ENCODE measurements at places on chromosomes 6 and 20.

GRCh38 chr6:157860505-157860991 lies 37.5 kb downstream of the SNX9 start:
- no peak for DNase-seq

DNA sequence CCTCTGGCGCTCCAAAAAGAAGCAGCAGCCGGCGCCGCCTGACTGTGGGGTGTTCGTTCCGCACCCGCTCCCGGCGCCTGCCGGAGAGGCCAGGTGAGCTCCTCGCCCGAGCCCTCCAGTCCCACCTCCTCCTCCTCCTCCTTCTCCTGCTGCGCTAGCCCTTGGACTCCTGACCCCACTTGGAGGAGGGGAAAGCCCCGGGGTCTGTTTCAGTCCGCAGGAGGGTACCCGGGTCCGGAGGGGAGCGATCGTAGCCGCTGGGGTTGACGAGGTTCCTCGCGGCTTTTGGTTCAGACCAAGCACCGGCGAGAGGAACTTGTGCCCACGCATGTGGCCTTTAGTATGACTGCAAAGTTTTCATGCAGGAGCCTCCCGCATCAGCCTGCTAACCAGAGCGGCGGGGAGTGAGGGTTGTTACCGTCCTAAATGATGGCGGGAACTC lies 493 bp downstream of the CRYBG1 start:
- no peak for DNase-seq

DNA sequence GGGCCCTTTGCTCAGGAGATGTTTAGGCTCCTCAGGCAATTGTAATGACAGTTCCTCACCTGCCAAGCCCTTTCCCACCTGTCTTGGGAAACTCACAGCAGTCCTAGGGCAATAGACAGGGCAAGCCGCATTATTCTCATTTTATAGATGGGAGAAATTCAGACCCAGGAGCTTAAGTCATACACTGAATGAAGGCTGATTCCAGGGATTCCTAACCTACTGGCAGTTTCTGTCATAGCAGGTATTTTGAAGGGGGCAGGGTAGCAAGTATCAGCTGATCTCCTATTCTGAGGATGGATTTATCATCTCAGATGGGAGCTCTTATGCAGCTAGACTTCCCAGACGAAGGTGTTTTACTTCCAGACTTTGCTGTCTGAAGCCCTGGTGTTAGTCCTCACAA lies 61.4 kb upstream of the MYL9 start:
- DNase-seq = no peak

- peak; percentile 32 for DNase-seq
Observed at GRCh38 chr20:38152175-38152620, 12.9 kb downstream of the TGM2 start.

GRCh38 chr20:312067-312466 lies 13.3 kb upstream of the SOX12 start:
- DNase-seq = no peak

GRCh38 chr6:30684386-30685156 lies 1.9 kb downstream of the PPP1R18 start:
- no peak for DNase-seq

- DNase-seq = no peak
Observed at GRCh38 chr6:15465212-15465611, 197.6 kb downstream of the DTNBP1 start.
